Effector memory CD4-positive, alpha-beta T cell (primary cell): ENCODE measurements at places on chromosomes 5 and 9.

GRCh38 chr9:98326459-98327248 is 71.2 kb upstream of the TBC1D2 start:
- H3K27me3 ChIP-seq, result no peaks in the 10 kb centered on the region
- no peak for DNase-seq
- H3K4me1 ChIP-seq, result no peaks in the 10 kb centered on the region
- no peak overlapping the region for H3K4me3 ChIP-seq
- no peak overlapping the region for H3K27ac ChIP-seq
- no peaks in the 10 kb centered on the region for H3K36me3 ChIP-seq

GRCh38 chr5:126219616-126220015 is 203.6 kb upstream of the GRAMD2B start:
- H3K27me3 ChIP-seq, result no peaks in the 10 kb centered on the region
- H3K4me1 ChIP-seq, result no peaks in the 10 kb centered on the region
- DNase-seq, result no peak
- H3K36me3 ChIP-seq, result no peaks in the 10 kb centered on the region
- no peak overlapping the region for H3K4me3 ChIP-seq
- H3K27ac ChIP-seq, result no peak overlapping the region

DNA sequence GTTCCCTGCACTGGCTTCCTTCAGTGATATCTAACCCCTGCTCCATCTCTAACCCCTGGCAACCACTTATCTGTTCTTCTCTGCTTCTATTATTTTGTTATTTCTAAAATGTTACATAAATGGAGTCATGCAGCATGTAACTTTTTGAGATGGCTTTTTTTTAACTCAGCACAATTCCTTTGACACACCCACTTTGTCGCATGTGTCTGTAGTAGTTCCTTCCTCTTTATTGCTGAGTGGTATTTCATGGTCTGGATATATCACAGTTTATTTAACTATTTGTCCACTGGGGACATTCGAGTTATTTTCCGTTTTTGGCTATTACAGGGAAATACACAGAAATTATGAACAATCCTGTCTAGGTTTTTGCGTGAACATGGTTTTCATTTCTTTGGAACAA is 200.2 kb downstream of the TRIO start:
- H3K4me1 ChIP-seq, result no peaks in the 10 kb centered on the region
- DNase-seq, result no peak

DNA sequence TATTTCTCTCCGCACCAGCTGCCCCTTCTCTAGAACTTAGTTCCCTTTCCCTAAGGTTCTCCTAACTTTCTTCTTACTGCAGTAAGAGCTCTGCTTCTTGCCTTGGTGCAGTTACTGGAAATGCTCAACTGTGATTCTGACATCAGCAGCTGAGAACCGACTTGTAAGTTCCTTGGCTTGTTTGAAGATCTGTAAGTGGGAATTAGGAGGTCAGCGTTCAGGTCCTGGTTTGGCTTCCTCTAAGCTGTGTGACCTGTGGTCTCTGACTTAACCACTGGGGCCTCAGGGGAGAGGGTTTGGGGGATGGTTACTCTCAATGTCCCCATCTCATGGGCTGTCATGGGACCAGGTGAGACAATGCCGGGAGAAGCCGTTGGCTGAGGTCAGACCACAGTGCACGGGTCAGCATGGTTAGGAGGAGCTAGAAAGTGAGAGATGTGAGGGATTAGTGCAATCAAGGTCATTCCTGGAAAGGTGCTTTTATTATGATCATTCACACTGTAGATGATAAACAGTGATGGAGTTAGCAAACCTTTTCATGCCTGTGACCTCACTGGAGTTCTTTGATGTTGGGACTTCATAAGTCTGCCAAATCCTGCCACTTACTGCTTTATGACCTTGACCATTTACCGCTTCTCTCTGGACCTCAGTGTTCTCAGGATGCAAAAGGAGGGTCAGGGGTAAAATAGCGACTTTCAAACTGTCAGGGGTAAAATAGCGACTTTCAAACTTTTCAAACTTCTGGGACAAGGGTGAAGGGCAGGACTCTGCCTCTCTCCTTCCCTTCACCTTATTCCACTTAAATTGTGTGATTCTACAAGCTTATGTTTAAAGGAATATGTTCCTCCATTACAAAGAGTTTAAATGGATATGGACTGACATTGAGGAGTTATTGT is 7.3 kb downstream of the PAPPA start:
- H3K27me3 ChIP-seq, result peaks cover 10% of the 10 kb centered on the region
- H3K4me3 ChIP-seq, result no peak overlapping the region
- H3K36me3 ChIP-seq, result no peaks in the 10 kb centered on the region
- no peak for DNase-seq

DNA sequence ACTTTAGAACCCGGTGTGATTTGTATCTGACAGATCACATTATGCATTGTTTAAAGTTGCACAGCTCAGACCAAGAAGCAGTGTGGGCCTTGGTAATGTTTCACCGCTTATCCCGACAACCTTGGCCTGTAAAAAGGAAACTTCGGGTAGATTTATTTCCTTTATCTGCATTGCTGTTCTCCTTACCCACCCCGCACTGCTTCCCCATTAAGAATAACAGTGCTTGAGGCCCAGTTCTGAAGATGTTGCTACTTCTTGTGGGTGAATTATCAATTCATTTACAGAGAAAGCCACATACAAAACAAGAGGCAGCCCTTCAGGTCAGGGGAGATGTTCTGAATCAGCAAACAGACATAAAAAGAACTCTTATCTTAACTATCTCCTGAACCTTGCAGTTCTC is 8.4 kb downstream of the SMARCA2 start:
- H3K27me3 ChIP-seq, result no peaks in the 10 kb centered on the region
- peaks cover 69% of the 10 kb centered on the region for H3K4me1 ChIP-seq
- no peak overlapping the region for H3K4me3 ChIP-seq

- H3K4me3 ChIP-seq, result no peak overlapping the region
- no peak for DNase-seq
- H3K27me3 ChIP-seq, result no peaks in the 10 kb centered on the region
These were observed 7.4 kb downstream of the OTULINL start for GRCh38 chr5:14588758-14589543.

- no peaks in the 10 kb centered on the region for H3K27me3 ChIP-seq
- DNase-seq, result no peak
- no peak overlapping the region for H3K4me3 ChIP-seq
- H3K4me1 ChIP-seq, result no peaks in the 10 kb centered on the region
- H3K36me3 ChIP-seq, result no peaks in the 10 kb centered on the region
These were observed 142.7 kb downstream of the C5orf15 start for GRCh38 chr5:133825631-133826289.

GRCh38 chr9:107219486-107220077 is 63.5 kb upstream of the RAD23B start:
- H3K27ac ChIP-seq, result no peak overlapping the region
- DNase-seq, result no peak
- no peaks in the 10 kb centered on the region for H3K36me3 ChIP-seq
- no peak overlapping the region for H3K4me3 ChIP-seq
- no peaks in the 10 kb centered on the region for H3K4me1 ChIP-seq
- H3K27me3 ChIP-seq, result no peaks in the 10 kb centered on the region

DNA sequence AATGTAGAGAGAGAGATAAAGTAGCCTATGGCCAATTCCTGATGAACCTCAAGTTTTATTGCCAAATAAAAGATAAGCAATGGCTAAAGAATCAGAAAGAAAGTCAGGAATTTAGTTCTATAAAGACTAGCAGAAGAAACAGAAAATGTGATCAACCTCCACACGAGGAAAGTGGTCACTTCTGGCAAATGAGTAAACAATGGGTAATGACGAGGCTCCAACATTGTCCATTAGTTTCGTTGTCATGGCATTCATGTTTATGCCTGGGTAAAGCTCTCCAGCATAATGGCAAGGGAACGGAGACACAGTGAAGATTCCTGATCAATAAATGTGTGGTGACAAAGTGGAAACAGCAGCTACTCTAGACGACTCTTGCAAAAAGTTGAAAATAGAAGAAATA is 341.8 kb upstream of the CTNND2 start:
- H3K27ac ChIP-seq, result no peak overlapping the region
- H3K27me3 ChIP-seq, result no peaks in the 10 kb centered on the region
- no peaks in the 10 kb centered on the region for H3K4me1 ChIP-seq
- DNase-seq, result no peak

GRCh38 chr5:179974946-179975712 is 67.4 kb upstream of the TBC1D9B start:
- H3K4me3 ChIP-seq, result no peak overlapping the region
- DNase-seq, result no peak
- H3K27ac ChIP-seq, result no peak overlapping the region
- H3K36me3 ChIP-seq, result no peaks in the 10 kb centered on the region

- H3K4me3 ChIP-seq, result no peak overlapping the region
- H3K27ac ChIP-seq, result no peak overlapping the region
- no peaks in the 10 kb centered on the region for H3K27me3 ChIP-seq
- no peak for DNase-seq
- H3K4me1 ChIP-seq, result no peaks in the 10 kb centered on the region
These were observed 162.2 kb downstream of the EBF1 start for GRCh38 chr5:158937381-158937952.

DNA sequence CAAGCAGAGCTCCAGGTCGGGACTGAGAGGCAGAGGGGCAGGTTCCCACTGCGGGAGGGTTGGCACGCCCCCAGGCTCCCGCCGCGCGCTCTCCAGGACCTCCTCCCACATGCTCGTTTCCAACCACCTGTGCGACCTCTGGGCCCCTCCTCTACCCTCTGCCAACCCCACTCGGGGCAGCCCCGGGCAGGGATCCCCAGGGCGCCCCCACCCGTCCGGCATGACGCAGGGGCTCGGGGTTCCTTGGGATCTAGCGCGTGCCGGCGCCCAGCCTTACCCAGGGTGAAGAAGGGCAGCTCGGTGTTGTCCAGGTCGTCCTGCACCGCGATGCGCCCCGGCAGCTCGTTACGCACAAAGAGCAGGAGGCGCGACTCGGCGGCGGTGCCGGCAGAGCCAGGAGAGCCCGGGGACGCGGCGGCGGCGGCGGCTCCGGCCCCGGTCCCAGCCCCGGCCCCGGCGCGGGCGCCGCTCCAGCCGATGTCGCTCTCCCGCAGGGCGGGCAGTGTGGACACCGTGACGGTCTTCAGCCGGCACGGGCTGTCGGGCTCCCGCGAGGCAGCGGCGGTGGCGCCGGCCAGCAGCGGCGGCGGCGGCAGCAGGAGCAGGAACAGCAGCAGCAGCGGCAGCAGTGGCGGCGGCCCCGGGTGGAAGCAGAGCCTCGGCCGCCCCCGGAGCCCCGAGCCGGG is 494 bp downstream of the ASTN2 start:
- H3K27ac ChIP-seq, result no peak overlapping the region
- peaks cover 13% of the 10 kb centered on the region for H3K27me3 ChIP-seq
- no peaks in the 10 kb centered on the region for H3K36me3 ChIP-seq

DNA sequence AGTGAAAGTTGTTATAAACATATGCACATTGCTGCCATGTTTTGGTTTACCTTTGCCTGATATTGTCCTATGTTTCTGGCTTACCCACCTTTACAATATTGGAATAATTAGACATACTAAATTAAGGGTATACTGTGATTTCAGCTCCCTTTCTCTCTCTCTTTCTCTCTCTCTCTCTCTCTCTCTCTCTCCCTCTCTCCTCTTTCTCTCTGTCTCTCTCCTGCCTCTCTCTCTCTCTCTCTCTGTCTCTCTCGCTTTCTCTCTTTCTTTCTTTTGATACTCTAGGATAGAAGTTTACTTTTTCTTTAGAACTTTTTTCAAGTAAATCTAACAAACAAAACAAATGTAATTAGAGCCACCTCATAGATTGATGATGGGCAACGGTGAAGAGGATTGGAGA is 239.6 kb downstream of the TMEM161B start:
- H3K27me3 ChIP-seq, result no peaks in the 10 kb centered on the region
- DNase-seq, result no peak
- no peaks in the 10 kb centered on the region for H3K4me1 ChIP-seq
- H3K4me3 ChIP-seq, result no peak overlapping the region

DNA sequence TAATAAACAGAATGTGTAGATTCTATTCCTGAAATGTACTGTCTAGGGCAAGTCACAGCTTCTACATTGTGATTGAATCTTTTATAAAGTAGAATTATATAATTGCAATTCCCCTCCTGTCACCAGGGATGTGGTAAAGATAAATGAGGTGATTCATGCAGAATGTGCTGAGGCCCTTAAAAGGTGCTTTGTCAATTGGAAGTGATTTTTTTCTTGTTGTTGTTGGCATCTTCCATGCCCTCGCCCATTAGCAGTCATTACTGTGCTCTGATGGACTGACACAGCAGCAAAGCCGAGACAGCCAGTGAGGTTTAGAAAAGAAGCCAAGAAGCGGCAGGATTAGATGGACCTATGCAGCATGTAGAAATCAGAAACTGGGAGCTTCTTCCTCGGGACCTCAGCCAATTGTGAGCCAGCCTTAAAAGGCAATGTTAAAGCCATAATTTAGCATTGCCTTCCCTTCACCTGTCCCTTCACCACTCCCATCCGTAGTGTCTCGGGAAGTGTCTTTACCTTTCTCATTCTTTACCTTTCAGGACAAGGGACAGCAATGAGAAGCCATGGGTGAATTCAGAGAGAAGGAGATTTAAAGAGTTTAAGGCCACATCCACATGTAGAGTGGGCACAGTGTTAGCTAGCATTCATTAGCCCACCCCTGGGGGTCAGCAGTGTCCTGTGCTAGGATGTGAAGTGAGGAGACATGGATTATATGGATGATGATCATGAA is 257.8 kb downstream of the PLK2 start:
- no peaks in the 10 kb centered on the region for H3K4me1 ChIP-seq
- DNase-seq, result no peak
- H3K27ac ChIP-seq, result no peak overlapping the region
- H3K4me3 ChIP-seq, result no peak overlapping the region
- no peaks in the 10 kb centered on the region for H3K36me3 ChIP-seq
- H3K27me3 ChIP-seq, result no peaks in the 10 kb centered on the region

- H3K27ac ChIP-seq, result no peak overlapping the region
- no peaks in the 10 kb centered on the region for H3K27me3 ChIP-seq
- no peak overlapping the region for H3K4me3 ChIP-seq
These were observed 604.2 kb upstream of the CLINT1 start for GRCh38 chr5:158463188-158463587.

- no peak for DNase-seq
- H3K36me3 ChIP-seq, result no peaks in the 10 kb centered on the region
- no peaks in the 10 kb centered on the region for H3K4me1 ChIP-seq
These were observed 138.4 kb upstream of the ABCA1 start for GRCh38 chr9:105066275-105066865.

GRCh38 chr9:27510780-27511179 is 13.3 kb upstream of the IFNK start:
- H3K4me3 ChIP-seq, result no peak overlapping the region
- no peaks in the 10 kb centered on the region for H3K27me3 ChIP-seq
- no peaks in the 10 kb centered on the region for H3K4me1 ChIP-seq
- DNase-seq, result no peak
- no peak overlapping the region for H3K27ac ChIP-seq
- no peaks in the 10 kb centered on the region for H3K36me3 ChIP-seq

DNA sequence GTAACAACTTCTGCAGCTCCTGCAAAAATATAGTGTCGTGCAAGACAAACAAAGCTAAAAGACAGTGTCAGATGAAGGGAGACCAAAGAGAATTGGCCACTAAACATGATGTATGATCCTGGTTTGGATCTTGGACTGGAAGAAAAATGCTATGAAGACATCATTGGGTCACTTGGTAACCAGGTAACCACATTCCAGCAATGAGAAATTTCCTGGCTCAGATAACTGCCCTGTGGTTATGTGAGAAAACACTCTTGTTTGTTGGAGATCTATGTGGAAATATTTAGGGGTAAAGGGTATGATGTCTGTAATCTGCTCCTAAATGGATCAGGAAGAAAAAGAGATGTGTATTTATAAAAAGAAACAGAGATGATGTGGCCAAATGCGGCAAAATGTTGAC is 45.5 kb upstream of the ANKRD33B start:
- no peak overlapping the region for H3K27ac ChIP-seq
- H3K4me1 ChIP-seq, result no peaks in the 10 kb centered on the region
- DNase-seq, result no peak
- H3K4me3 ChIP-seq, result no peak overlapping the region
- H3K27me3 ChIP-seq, result no peaks in the 10 kb centered on the region
